ENCODE measurements at places on chromosomes 1 and 21. TPM values are rescaled to one million over a fixed set of nuclear protein-coding genes. Genes with fewer than 3 reads are reported as not detected.

Gene S100A1
- total RNA-seq = not detected

DNA sequence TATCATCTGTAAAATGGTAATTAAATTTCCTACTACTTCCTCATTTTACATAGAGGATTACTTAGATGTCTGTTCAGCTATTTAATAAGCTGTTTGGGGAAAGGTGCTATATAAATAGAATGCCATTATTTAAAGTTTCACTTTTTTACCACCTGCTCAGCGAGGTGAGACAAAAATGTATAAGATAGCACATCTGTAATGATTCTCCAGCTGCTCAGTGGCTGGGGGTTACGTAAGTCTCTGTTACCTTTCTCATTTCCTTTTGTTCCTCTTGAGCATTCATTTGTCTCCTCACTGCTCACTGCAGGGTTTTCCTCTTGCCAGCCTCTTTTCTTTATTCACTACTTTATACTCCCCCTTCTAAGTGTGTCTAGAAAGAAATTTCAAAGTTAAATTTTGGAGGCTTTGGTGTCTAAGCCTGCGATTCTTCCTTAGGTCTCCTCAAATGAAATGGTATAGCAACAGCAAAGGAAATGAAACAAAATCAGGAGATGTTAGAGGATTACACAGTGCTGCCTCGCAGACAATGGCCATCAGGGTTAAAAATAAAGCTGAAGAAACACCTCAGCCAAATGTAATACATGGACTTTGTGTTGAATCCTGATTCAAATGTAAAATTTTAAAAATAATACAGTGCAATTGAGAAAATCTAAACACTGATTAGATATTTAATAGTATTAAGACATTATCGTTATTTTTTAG is 6.8 kb downstream of the RGS8 start:
- no peak overlapping the region for H3K4me3 ChIP-seq
- DNase-seq = no peak
- H3K4me1 ChIP-seq = no peaks in the 10 kb centered on the region

Gene AKT3
- 26.7 TPM for total RNA-seq

Gene SDCCAG8
- total RNA-seq = 98.9 TPM

DNA sequence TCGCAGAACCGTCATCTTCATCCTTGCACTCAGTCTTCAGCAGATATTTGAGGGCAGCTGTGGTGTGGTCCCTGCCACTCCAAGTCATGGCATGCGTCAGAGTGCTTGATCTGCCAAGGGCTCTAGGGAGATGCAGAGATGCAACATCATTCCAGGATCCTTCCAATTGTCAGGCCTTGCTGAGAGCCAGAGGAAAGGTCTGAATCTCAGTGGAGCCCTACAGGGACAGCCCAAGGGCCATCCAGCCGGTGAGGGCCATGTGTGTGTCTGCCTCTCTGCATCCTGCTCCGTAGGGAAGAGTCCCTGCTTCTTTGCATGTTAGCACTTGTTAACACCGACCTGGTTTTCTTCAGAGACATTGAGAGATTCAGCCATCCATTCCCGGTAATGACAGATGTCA is 17.6 kb downstream of the MAPKAPK2 start:
- no peak for DNase-seq
- H3K36me3 ChIP-seq = no peaks in the 10 kb centered on the region
- H3K4me3 ChIP-seq = no peak overlapping the region

- peak overlapping the region; percentile 26 for H3K27ac ChIP-seq
- no peaks in the 10 kb centered on the region for H3K36me3 ChIP-seq
- no peaks in the 10 kb centered on the region for H3K27me3 ChIP-seq
Observed at GRCh38 chr1:21523297-21523813, 14.1 kb downstream of the ALPL start.

GRCh38 chr1:61269602-61270001 is 187.2 kb downstream of the NFIA start:
- H3K4me3 ChIP-seq = no peak overlapping the region
- no peaks in the 10 kb centered on the region for H3K36me3 ChIP-seq
- no peak overlapping the region for H3K27ac ChIP-seq
- no peak for DNase-seq

DNA sequence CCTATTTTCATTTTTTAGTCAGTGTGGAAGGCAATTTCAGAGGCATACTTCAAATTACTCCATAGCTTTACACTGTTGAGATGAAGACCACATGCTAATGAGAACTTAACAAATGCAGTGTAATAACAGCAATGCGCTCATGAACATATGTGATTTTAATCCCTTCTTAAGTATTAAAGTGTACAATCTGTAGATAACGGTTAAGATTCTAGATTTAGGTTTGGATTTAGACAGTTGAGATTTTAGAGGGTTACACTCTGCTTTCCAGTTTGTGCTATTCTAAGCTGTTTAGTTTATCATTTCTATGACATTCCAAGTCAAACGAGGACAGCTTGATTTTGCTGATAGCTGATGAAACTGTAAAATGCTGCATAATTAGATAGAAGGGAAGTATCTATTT is 257.8 kb upstream of the CHRM3 start:
- H3K27ac ChIP-seq = no peak overlapping the region
- H3K4me3 ChIP-seq = no peak overlapping the region
- no peaks in the 10 kb centered on the region for H3K27me3 ChIP-seq

Gene ACKR1
- 56.2 TPM for total RNA-seq

DNA sequence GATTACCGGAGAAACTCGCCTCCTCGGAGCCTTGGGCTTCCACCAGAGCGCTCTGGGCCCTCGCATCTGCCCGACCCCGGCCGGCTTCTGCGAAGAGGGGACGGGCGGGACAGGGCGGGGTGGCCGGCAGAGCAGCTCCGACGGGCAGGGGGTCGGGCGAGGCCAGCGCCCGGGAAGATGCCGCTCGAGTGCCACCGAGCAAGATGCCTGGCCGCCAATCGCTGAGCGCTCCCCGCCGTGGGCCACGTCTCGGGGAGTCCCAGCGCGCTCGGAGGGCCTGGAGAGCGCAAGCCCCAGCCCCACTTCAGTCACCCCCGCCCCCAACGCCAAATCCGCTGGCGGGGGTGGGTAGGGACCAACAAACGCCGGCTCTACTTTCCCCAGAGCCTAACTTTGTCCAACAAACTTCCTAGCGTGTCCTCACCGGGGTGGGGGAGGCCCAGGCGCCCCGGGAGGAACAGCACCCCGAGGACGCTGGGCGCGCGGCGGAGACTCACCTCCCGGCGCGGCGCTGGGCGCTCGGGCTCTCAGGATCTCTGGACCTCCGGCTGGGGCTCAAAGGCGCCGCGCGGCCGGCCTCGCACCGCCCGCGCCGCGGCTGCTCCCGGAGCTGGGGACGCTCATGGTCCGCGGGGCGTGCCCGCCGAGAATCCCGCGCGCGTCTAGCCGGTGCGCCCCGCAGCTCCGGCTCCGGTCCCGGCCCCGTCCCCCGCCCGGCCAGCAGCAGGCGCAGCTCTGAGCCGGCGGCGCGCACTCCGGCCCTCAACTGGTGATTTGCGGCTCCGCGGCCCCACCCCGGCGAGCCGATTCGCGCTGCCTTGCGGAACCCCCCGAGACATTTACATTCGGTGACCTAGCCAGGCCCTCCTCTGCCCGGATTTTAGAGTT is at the start of gene BCAR3:
Gene BCAR3, minus strand, starts transcription at position 737 of the 888 bp plus-strand sequence. CDS start 6,907 bp downstream, outside the sequence.
- peaks cover 39% of the 10 kb centered on the region for H3K4me1 ChIP-seq
- DNase-seq = peak; percentile 95
- H3K27me3 ChIP-seq = no peaks in the 10 kb centered on the region
- peak within 1 kb of the TSS; percentile 80 for H3K4me3 ChIP-seq
- peak within 1 kb of the TSS; percentile 98 for H3K27ac ChIP-seq

Gene ANKRD65
- total RNA-seq = 27.2 TPM

DNA sequence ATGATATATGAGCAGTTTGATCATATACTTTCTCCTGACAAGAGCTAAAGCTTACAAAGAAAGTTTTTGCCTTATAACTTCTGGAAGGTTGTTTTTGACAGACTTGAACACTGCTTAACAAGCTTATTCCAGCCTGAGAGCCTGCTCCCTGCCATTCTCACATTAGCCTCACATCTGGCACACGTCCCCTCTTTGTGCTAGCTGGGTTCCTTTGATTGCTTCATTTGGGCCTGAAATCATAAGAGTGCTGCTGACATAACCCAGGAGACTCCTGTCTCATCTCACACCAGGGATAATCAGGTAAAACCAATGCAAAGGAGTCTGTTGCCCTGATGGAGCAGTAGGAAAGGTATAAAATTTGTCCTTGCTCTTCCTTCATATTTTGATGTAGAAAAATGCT is 1411.7 kb upstream of the B3GALT2 start:
- no peaks in the 10 kb centered on the region for H3K4me1 ChIP-seq
- H3K36me3 ChIP-seq = no peaks in the 10 kb centered on the region
- H3K27ac ChIP-seq = no peak overlapping the region
- no peaks in the 10 kb centered on the region for H3K27me3 ChIP-seq
- H3K4me3 ChIP-seq = no peak overlapping the region

DNA sequence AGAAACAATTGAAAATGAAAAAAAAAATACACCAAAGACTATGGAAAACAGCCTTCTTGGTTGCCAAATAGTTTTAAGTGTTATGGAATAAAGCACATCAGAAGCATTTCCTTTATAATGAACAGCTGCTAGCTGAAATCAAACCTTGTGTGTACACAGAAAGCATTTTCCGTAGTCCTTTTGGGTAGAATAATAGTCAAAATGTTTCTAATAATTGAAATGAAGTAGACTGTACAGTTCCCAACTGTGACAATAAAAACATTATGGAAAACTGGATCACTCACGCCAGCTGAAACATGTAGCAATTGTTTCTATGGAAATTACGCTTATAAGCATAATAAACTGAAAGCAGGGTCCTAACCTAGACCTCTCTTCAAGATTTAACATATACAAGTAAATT is 856.3 kb upstream of the B3GALT2 start:
- H3K4me3 ChIP-seq = no peak overlapping the region
- H3K27ac ChIP-seq = no peak overlapping the region
- no peaks in the 10 kb centered on the region for H3K36me3 ChIP-seq
- no peak for DNase-seq
- no peaks in the 10 kb centered on the region for H3K4me1 ChIP-seq
- no peaks in the 10 kb centered on the region for H3K27me3 ChIP-seq

Gene KANK4
- 6.4 TPM for total RNA-seq

Gene CRNN
- total RNA-seq = not detected

Gene SH3D21
- total RNA-seq = 65.0 TPM

Gene SPRR1A
- not detected for total RNA-seq

Gene MFSD2A
- 196 TPM for total RNA-seq

DNA sequence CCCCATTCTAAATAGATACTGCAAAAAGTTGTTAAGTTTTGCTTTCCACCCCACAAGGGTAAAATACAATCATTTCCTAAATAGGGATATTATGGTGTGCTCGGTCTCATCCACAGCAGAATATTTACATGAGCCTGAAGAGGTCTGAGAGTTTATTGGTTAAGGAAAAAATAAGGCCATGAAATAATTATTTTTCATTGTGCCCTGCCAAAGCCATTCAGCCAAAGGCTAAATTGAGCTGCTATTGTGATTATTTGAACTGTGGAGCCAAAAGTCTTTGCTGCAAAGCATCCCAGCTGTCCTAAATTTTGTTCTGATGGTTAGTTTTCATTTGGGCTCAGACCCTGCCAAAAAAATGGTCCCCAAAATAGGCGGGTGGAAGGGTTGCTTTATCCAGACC is 298.7 kb upstream of the ESRRG start:
- no peaks in the 10 kb centered on the region for H3K4me1 ChIP-seq
- no peak overlapping the region for H3K27ac ChIP-seq
- DNase-seq = no peak

All from upper lobe of left lung (tissue), 6 donors.